ENCODE measurements at places on chromosomes 7 and 10.

- no peak overlapping the region for H3K27ac ChIP-seq
- no peak for DNase-seq
- no peaks in the 10 kb centered on the region for H3K36me3 ChIP-seq
- no peaks in the 10 kb centered on the region for H3K27me3 ChIP-seq
- H3K4me3 ChIP-seq = no peak overlapping the region
Measured at GRCh38 chr10:71128311-71128980, 83.9 kb upstream of the UNC5B start.

DNA sequence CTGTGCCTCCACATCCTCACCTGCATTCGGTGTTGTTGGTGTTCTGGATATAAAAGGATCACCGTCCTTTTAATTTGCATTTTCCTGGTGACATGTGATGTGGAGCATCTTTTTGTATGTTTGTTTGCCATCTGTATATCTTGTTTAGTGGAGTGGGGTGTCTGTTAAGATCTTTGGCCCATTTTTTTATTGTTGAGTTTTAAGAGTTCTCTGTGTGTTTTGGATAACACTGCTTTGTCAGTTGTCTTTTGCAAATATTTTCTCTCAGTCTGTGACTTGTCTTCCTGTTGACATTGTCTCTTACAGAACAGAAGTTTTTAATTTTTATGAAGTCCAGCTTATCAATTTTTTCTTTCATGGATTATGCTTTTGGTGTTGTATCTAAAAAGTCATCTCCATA is 38.5 kb downstream of the DYNC2I1 start:
- H3K36me3 ChIP-seq = peaks cover 57% of the 10 kb centered on the region
- H3K27ac ChIP-seq = no peak overlapping the region
- no peaks in the 10 kb centered on the region for H3K4me1 ChIP-seq
- no peak overlapping the region for H3K4me3 ChIP-seq
- no peak for DNase-seq

DNA sequence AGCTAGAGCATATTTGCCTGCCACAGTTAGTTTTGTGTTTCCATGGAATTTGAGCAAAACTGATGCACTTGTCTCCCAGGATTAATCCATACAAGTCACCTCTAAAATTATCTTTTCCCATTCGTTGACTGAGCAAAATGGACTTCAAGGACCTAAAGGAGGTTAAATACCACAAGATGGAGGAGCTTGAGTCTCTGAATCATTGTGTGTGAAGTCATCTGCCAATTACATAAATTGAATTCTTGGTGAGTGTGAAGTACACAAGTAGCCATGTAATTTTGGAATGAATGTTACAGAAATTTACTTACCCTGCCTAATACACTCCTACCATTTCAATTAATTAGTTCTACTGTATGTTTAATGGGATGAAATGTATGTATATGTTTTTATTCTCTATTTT is 501.7 kb upstream of the POT1 start:
- no peaks in the 10 kb centered on the region for H3K27me3 ChIP-seq
- no peak overlapping the region for H3K4me3 ChIP-seq
- no peak overlapping the region for H3K27ac ChIP-seq
- DNase-seq = no peak
- H3K4me1 ChIP-seq = no peaks in the 10 kb centered on the region

GRCh38 chr7:116689790-116690259 is 17.8 kb downstream of the MET start:
- H3K27me3 ChIP-seq = no peaks in the 10 kb centered on the region
- no peak overlapping the region for H3K4me3 ChIP-seq
- DNase-seq = no peak
- no peak overlapping the region for H3K27ac ChIP-seq
- peaks cover 7% of the 10 kb centered on the region for H3K4me1 ChIP-seq

DNA sequence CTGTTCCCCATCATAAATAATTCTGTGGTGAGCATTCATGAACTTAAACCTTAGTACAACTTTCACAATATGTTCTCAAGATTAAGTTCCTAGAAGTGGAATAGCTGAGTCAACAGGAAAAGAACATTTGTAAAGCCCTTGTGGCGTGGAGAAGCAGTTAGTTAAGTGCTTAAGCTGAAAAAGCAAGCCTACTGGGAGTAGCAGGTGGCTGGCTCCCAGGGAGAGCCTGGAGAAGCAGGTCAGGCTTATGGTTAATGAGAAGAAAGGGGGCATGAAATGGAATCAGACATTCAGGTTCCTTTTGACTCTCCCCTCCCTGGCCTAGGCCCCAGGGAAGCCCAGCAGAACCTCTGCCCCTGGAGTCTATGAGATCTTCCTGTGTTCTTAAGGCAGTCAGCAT is 35.3 kb downstream of the VSTM4 start:
- H3K4me1 ChIP-seq = peaks cover 45% of the 10 kb centered on the region
- DNase-seq = no peak
- H3K27me3 ChIP-seq = no peaks in the 10 kb centered on the region
- no peak overlapping the region for H3K27ac ChIP-seq

- no peaks in the 10 kb centered on the region for H3K27me3 ChIP-seq
- no peak overlapping the region for H3K4me3 ChIP-seq
- H3K36me3 ChIP-seq = no peaks in the 10 kb centered on the region
- no peak for DNase-seq
- H3K27ac ChIP-seq = no peak overlapping the region
Measured at GRCh38 chr7:74013539-74014272, 14.3 kb upstream of the ELN start.

- H3K36me3 ChIP-seq = no peaks in the 10 kb centered on the region
- H3K4me3 ChIP-seq = no peak overlapping the region
- no peak for DNase-seq
- H3K4me1 ChIP-seq = no peaks in the 10 kb centered on the region
- H3K27me3 ChIP-seq = no peaks in the 10 kb centered on the region
- no peak overlapping the region for H3K27ac ChIP-seq
Measured at GRCh38 chr10:43120116-43120928, 17.9 kb upstream of the CSGALNACT2 start.

DNA sequence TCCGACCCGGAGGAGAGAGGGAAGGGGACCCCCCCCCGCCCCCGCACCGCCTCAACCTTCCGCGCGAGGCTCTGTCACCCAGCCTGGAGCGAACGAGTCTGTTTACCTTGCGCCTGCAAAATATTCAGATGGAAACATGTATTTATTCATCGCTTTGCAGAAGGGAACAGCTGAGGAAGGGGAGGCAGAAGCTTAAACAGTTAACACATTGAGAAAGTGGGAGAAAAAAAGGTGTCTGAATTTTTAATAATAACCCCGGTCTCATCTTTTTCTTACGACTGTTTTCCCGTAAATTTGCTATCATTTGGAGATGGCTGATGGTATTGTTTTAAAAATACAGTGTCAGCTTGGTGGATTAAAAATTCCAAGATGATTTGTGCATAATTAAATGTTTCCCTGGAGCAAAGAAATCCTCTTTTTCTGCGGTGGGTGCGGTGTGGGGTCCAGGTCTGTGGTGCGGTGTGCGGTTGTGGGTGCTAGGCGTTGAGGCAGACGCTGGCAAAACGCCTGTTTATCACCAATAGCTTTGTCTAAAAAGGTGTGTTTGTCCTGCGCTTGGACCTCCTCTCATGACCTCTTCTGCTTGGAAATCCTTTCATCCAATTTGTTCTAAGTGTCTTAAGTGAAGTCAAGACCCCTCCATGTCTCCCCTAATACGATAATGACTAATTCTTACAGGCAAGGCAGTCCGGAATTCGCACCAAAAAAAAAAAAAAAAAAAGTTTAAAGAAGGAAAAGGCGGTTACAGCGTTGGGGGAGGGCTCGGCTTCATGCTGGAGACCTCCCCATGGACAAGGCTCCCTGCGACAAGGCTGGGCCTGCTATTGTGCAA is 1.6 kb downstream of the UNCX start:
- DNase-seq = no peak
- no peak overlapping the region for H3K4me3 ChIP-seq
- peaks cover 46% of the 10 kb centered on the region for H3K4me1 ChIP-seq
- no peak overlapping the region for H3K27ac ChIP-seq
- peaks cover 77% of the 10 kb centered on the region for H3K27me3 ChIP-seq

DNA sequence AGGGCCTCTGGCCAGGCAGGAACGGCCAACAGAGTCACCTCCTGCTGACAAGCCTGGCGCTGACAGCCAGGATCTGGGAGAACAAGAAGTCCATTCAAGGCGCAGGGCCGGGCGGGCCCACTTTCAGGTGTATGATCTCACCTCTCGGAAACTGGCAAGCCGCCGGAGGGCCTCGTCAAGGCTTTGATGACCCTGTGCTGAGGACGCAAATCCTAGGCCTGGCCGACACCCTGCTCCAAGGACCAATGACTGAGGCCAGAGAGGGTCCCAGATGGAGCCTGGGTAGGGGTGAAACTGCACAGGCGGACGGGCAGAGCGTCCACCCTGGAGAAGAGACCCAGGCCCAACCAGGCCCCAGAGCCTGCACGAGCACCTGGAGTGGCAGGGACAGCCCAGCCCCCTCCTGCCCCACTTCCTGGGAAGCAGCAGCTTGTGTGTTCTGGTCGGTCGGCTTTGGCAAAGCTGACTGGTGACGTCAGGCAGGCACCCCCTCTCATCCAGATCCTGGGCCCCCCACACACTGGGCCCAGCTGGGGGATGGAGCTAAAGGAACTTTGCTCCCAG is 30.6 kb downstream of the MYL10 start:
- H3K4me1 ChIP-seq = no peaks in the 10 kb centered on the region
- no peaks in the 10 kb centered on the region for H3K36me3 ChIP-seq
- no peak for DNase-seq

- no peaks in the 10 kb centered on the region for H3K27me3 ChIP-seq
- peak overlapping the region; percentile 86 for H3K4me3 ChIP-seq
- peak overlapping the region; percentile 97 for H3K27ac ChIP-seq
Measured at GRCh38 chr7:129951226-129952085, 1.3 kb downstream of the UBE2H start.

- H3K36me3 ChIP-seq = no peaks in the 10 kb centered on the region
- H3K27ac ChIP-seq = no peak overlapping the region
- H3K4me3 ChIP-seq = no peak overlapping the region
- no peak for DNase-seq
Measured at GRCh38 chr7:143485500-143485899, 7.8 kb downstream of the TAS2R41 start.

DNA sequence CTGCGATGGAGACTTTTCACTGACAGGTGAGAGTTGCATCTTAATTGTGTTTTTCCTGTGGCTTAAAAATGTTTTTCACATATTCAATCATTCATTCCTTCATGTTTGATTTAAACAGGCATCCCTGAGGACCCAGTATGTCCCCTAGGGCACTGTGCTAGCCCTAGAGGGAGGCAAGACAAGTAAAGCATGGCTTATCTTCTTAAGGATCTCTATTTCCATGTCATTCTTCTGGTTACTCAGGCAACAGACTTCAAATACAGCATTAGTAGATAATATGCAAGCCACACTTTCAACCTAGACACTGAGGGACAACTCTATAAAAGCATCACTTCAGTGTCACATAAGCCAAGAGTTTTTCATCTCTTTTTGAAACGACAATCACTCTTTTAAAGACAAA is 29.2 kb downstream of the CDK1 start:
- H3K36me3 ChIP-seq = no peaks in the 10 kb centered on the region
- peaks cover 15% of the 10 kb centered on the region for H3K4me1 ChIP-seq
- no peak for DNase-seq

- H3K4me1 ChIP-seq = no peaks in the 10 kb centered on the region
- no peaks in the 10 kb centered on the region for H3K27me3 ChIP-seq
- DNase-seq = peak; percentile 3
- no peak overlapping the region for H3K4me3 ChIP-seq
- no peaks in the 10 kb centered on the region for H3K36me3 ChIP-seq
Measured at GRCh38 chr7:4556868-4557793, 125.0 kb upstream of the FOXK1 start.

DNA sequence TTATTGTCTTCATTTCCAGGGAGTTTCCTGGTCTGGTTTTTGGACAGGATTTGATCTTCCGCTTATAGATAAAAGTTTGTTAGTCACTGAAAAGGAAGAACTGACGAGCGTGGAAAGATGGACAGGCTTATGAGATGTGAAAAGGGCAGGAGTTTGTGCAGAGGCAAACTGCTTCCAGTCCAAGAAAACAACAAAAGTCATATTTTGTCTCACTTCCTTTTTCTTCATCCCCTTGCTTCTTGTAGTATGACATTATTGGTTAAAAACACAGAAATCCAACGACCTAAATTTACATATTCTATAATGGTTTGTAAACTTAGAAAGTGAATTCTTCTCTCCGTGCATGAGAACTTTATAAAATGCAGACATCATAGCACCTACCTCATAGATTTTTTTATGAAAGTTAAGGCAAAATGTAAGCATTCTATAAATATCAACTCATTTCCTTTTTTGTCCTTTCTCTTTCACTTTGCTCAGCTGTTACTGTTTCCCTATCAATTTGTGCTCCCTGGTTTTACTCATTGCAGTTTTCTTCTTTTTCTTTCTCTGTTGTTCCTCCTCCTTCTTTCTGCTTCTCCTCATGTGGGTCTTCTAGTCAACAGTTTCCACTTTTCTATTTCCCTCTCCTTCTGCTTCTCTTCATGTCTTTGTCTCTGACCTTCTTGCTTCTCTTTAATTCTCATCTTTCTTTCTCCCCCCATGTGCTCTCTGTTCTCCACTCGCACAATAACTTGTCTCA is 370.2 kb downstream of the ARL4A start:
- no peak for DNase-seq
- no peaks in the 10 kb centered on the region for H3K4me1 ChIP-seq
- H3K36me3 ChIP-seq = no peaks in the 10 kb centered on the region
- H3K27ac ChIP-seq = no peak overlapping the region
- no peak overlapping the region for H3K4me3 ChIP-seq

DNA sequence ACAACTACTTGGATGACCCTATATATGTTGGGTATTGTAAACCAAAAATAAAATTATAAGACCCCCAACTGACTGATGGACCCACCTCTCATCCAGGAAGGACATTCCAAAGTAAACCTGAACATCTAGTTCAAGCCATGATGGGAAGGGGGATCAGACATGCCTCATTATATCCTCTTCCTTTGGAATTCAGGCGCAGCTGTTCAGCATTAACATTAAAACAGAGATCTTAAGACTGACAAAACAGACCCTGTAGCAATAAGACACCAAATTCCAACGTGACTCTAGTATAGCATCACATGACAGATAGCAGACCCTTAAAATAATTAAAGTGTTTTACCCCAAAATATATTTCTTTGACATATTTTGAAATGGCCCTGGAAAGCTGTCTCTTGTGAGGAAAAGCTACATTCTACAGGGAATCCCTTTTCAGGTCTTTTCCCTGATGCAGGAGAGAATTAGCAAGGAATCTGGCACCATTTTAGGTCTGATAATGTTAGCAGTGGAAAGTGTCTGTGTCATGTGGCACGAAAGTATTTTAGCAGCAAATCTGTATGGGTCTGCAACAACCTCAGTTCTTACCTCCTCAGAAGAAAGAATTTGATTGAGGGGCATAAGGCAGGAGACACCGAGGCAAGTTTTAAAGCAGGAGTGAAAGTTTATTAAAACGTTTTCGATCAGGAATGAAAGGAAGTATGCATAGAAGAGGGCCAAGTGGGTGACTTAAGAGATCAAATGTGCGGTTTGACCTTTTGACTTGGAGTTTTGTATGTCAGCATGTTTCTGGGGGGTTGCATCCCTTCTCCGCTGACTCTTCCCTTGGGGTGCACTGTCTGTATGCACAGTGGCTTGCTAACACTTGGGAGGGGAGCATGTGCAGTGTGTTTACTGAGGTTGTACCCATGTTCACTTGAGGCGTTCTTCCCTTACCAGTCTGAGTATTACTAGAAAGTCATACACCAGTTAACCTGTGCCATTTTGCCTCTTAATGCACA is 236.6 kb upstream of the PPP1R3A start:
- peaks cover 55% of the 10 kb centered on the region for H3K4me1 ChIP-seq
- no peak for DNase-seq
- H3K4me3 ChIP-seq = no peak overlapping the region

- no peak for DNase-seq
- H3K4me3 ChIP-seq = no peak overlapping the region
- no peak overlapping the region for H3K27ac ChIP-seq
- no peaks in the 10 kb centered on the region for H3K27me3 ChIP-seq
- H3K36me3 ChIP-seq = no peaks in the 10 kb centered on the region
Measured at GRCh38 chr7:97145068-97145467, 27.6 kb downstream of the SDHAF3 start.
